WTC11 (cell line): ENCODE measurements at places on chromosomes 5 and 9.

GRCh38 chr9:129033216-129033615 is 3.2 kb upstream of the MIGA2 start:
- DNase-seq, result no peak

DNA sequence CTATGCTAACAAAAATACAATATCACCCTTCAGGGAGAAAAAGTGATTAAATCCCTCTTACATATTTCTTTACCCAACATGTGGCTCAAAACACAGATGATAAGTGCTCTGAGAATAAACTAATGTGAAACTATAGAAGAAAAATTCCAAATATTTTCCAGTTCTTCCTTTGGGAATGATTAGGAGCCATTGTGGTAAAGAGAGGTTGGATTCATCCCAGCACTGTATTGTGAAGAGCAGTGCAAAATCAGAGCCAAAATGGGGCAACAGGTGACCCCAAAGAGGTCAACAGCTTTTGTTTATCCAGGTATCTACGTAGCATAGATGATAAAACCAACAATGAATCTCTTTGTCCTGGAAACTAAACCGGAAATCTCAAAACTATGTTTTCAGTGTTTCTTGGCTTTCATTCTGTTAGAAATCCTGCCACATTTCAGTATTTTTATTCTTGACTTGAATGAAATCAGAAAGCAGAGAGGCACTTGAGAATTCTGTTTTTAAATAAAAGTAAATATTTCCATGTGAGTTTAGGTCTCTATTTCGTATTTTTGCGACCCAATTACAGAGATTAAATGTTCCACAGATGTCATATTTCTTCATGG is 120.4 kb upstream of the FST start:
- no peak for DNase-seq

- DNase-seq, result no peak
These were observed 12.0 kb downstream of the MACROH2A1 start for GRCh38 chr5:135386886-135387628.

- no peak for DNase-seq
These were observed 75.3 kb downstream of the TJP2 start for GRCh38 chr9:69249337-69249736.

DNA sequence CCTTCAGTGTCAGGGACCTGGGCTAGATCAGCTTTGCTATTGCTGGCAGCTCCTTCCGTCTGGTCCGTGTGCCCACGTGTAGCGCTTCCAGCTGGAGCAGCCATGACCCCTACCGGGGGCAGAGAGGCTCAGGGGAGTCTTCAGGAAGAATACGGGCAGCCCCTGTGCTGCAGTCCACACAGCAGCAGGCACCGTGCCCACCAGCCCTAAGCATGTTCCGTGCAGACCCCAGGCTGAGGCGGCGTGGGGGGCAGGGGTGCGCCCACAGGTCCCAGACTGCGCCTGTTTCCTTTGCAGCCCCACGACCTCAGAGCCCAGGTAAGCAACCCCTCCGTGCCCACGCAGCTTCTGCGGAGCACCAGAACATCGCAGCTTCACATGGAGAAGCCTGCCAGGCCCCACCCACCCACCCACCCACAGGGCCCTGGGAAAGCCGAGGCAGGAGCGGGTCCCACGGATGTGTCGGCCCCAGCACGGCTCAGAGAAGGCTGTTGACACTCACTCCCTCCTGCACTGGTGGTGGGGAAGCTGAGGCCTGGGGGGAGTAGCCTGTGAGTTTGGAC is 83.1 kb downstream of the KCNT1 start:
- DNase-seq, result no peak

GRCh38 chr5:179422213-179422855 is 77.1 kb upstream of the ADAMTS2 start:
- DNase-seq, result no peak

DNA sequence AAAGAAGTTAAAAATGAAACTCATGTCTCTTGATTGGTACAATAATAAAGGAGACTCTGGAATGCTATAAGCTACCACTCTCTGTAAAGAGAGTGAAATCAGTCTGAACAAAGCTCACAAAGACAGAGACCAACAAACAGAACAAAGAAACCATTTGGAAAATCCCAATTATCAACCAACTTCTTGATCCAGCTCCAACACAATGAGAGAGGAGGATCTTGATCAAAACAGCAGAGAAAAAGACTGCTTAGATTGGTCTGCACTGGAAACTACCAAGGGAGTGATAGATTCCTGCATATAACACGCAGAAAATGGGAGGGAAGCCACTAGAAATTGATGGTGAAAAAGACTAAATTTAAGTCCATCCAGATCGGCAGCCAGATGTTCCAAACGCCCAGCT is 23.1 kb upstream of the RNF38 start:
- DNase-seq, result no peak

- no peak for DNase-seq
These were observed 79.4 kb downstream of the NLN start for GRCh38 chr5:65801352-65801783.

DNA sequence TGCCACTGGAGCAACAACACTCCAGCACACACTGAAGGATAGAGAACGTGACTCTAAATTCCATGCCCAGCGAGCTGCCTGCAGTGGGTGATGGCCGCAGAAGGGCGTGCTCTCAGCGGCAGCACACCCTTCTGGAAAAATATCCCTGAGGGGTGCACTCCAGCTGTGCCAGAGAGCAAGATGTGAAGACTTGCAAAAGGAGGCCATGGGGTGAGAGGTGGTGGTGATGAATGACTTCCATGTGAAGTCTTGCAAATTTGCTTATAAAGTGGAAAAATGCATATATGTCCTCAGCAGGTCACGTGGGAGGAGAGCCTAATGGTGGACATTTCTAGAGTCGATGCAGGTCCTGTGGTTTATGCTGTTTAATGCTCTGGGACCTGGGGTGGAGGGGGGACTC is 39.8 kb upstream of the COL5A1 start:
- DNase-seq, result no peak

DNA sequence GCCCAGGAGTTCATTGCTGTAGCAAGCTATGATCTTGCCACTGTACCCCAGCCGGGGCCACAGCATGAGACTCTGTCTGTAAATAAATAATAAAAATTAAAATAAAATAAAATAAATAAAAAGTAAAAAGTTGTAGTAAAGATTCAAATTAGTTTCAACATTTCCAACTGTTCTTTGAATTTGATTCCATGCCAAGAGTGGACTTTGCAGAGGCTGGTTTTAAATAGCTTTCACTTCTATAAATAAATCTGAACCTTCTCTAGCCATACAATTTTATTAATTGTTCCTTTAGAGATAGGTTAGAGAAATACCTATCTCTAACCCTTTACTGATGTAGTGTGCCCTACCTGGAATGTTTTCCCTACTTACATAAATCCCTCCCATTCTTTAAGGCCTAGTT is 129.7 kb upstream of the SLIT3 start:
- no peak for DNase-seq

- no peak for DNase-seq
These were observed 16.5 kb downstream of the ZNF462 start for GRCh38 chr9:106879439-106879882.

DNA sequence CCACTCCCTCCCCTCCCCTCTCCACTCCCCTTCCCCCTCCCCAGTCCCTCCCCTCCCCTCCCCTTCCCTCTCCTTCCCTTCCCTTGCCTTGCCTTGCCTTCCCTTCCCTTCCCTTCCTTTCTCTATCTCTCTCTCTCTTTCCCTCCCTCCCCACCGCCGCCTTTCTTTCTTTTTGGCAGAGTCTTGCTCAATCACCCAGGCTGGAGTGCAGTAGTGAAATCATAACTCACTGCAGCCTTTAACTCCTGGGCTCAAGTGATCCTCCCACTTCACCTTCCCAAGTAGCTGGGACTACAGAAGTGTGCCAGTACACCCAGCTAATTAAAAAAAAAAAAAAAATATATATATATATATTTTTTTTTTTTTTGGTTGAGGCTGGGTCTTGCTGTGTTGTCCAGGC is 45.5 kb downstream of the IL31RA start:
- DNase-seq, result no peak

DNA sequence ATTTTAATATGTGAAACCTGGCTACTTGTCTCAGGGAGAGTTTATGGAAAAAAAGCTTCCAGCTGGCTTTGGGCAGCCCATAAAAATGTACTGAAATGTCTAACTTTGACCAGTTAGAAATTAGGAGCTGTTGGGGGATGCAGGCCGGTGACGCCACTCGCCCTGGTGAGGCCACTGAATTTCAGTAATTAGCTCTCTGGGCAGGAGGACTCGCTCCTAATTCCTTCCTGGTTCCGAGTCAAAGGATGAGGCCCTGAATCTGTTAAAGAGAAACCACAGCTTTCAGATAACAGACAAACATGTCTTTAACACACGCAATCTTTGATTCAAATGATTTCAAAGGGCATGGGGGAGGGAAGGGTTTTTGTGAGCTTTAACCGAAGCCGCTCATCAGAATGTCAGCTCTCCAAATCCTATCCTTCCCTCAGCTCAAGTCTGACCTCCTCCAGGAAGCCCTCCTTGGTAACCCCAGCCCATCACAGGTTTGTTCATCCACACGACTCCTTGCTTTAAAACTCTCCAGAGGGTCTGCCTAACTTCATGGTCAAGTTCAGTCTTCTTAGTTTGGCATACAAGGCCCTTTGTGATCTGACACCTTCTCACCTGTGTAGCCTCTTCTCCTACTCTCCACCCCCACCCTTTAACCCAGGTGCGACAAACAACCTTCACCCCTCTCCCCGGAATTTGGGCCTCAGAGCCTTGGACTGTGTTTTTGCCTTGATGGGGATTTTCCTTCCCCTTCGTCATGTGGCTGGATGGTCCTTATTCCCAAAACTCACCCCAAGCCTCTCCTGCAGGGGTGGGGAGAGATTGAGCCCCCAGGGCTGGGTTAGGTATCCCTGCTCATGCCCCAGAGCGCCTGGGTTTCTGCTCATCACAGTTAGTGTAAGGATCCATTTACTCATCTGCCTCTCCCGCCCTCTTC is 13.6 kb upstream of the PHF19 start:
- no peak for DNase-seq

GRCh38 chr5:65359981-65360380 is 121.7 kb downstream of the ADAMTS6 start:
- DNase-seq, result no peak

DNA sequence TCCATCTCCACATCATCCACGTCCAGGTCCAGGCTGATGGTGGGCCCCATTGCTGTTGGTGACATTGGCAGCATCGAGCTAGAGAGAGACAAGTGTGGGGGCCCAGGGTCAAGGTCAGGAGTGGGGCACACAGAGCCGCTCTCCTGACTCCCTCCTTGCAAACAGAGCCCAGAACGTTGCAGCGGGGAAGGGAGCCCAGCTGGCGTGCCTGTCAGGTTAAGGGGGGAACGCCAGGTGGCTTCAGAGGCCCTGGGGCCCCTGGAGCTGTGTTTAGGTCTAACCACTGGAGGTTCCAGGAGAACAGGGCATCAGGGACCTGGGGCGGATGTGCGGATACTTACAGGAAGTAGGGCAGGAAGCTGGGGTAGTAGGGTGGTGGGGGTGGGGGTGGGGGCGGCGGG is 7.5 kb downstream of the RNF44 start:
- DNase-seq, result no peak

DNA sequence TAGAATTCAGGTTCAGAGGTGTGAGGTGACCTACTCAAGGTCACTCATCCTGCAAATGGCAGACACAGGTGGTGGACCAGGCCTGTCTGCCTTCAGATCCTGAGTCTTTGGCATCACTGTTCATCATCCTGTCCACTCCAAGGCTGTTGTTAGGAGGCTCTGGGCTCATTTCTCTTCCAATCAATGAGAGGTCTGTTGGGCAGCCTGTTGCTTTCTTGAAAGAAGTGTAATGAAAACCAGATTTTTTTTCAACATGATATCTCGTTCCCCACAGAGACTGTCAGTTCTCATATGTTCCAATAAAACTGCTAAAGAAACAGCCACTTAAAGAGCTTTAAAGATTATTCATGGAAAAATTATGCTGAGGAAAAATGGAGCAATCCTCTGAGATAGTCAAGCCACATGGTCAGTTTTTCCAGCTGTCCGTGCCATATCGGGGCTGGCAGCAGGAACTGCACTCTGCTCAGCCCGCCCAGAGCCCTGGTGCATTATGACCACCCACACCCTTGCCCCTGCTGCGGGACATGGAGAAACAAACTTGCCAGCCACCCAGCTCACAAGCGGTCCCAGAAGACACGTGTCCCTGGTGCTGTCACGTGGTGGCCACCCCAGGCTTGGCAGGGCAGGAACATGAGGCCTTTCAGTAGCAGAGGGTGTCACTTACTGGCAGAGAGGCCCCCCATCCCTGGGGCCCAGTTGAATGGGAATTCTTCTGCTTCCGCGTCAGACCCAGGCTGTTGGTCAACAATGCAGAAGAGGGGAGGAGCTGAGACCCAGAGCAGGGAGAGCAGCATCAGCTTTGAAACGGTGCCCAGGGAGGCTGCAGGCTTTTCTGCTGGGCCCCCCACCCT is 63.7 kb upstream of the ANGPTL2 start:
- no peak for DNase-seq

DNA sequence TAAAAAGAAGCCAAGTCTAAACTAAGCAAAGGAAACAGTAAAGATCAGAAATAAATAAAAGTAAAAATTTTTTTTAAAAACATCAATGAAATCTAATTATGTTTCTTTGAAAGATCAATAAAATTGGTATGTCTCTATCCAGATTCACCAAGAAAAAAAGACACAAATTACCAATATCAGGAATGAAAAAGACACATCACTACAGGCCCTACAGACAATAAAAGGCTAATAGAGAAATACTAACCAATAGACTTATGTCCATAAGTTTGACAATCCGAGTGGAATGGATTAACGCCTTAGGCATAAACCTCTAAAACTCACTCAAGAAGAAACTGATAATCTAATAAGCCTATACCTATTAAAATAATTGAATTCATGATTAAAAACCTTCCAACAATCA is 12.4 kb downstream of the BRD3OS start:
- DNase-seq, result no peak

GRCh38 chr5:109453251-109453650 is 43.5 kb upstream of the PJA2 start:
- no peak for DNase-seq

DNA sequence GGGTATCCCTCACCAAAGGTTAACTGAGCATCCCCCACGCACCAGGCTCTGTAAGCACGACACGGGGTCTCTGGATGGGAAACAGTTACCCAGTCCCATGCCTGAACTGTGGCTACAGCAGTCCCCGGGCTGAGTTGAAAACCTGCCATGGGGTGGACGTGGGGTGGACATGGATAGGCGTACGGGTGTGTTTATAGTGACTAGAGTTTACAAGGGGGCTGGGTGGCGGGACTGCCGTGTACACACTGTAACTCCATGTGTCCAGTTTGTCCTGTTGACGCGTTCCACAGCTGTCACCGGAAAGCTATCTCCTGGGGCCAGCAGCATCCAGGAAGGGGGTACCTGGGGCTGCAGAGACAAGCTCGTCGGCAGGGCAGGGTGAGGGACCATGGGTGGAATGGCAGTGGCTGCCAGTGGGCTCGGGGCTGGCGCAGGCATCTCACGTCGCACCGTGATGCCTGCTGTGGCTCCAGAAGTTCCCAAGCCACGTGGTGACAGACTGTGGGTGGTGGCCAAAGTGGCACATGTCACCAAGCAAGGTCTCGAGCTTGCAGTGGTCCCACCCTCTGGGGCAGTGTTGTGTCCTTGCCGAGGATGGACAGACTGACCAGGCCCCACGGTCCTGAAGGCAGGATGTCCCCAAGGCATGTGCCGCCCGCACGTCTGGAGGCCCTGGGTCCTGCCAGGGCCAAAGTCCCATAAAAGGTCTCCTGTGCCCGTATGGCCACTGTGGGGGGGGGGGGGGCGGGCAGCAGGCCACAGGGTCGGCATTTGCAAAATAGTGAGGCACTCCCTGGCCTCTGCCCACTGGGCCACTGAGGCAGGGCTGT is 29.3 kb upstream of the RNF130 start:
- no peak for DNase-seq
